NT2/D1 (cell line): ENCODE measurements at places on chromosomes 4 and X.

DNA sequence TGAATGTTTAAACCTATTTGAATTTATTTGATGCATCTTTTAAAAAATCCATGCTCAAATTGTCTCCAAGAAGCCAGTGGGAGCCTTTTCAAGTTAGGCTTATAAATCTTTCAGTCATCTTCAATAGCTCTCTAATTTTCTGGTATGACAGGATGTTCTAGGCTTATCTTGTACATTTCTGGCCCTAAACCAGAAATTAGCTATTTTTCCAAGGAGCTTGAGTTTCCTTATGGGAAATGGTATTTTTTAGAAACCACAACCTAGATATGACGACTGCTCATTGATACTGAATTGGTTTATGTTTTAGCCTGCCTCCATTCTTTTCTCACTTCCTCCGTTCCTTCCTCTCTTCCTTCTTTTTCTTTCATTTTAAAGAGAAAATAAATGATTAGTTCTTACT, 172.3 kb downstream of the SPRY1 start:
- DNase-seq, result no peak

DNA sequence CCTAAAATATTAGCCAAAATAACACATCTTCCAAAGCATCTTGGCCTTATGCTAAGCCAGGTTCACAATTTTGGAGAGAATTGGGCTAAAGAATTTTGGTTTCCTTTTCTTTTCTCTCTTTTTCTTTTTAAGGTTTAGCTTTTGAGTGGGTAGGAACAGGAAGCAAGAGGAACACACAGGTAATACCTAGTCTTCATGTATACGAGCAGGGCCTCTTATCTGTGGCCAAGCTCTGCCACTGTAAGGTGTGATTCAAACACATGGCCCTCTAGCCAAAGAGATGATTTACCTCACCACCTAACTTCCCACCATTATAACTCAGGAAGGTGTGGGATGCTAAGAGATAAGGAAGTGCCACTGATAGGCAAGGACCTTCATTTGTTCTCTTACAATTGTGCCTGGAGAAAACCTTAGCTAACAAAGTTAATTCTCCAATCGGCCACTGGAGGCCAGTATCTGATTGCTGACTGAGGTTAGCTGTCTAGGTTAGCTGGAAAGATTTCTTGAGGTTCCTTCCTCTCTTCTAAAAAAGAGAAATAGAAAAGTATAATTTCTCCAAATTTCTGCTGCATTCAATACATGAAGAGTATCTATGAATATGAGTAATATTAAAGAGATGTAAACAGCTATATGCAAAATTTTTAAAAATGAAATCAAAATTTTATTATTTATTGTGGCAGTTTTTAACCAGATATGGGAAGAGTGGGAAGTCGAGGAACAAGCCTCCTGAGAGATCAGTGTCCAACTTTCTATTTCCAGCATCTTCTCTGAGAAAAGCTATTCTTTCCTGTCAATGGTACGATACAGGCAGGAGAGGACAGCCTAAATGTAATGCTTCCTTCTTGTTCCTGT, 30.1 kb upstream of the BBS7 start:
- DNase-seq, result peak; percentile 36

DNA sequence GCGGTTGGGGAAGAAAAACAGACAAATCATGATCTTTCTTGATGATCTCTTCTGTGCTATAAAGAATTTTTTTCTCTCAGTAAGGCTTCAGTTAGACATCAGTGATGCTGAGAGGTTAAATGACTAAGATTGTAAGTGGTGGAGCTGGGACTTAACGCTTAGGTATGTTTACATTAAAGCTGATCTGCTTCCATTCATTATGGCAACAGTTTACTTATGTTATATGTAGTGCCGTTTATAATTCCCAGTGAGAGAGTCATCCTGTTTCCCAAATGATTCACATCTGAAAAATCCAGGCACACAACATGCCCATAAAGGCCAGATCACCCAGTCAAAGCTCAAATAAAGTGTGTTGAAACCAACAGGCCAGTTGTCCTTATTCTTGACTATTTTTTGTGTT, 50.1 kb downstream of the CENPVL3 start:
- DNase-seq, result no peak

DNA sequence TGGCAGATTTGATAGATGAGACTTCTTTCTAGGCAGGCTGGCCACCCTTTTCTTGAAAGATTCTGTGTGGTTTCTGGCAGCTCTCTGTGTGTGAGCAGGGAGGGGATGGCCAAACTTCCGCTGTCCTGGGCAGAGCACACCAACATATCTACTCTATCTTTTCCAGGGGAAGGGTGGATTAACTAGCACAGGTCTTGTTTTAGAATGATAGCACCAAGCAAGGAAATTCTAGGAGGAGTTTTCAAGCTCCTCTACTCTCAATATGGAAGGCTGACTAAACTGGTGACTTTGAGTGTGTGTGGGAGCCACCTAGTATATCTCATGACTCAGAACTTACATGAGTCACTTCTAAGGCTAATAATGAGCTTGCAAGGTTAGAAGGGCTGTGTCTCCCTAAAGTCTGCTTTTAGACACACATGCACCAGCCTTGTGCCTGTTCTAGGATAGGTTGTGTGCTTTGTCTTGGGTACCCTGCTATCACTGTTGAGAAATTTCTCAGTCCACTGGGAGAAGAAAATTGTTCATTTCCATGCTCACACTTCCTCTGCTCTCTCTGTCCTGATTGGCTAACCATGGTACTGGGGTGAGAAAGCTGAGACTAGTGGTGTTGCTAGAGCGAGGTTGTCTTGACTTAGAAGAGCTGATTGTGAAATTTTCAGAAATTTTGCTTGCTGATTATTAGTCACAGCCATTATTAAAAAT, 72.9 kb downstream of the YIPF6 start:
- DNase-seq, result no peak

DNA sequence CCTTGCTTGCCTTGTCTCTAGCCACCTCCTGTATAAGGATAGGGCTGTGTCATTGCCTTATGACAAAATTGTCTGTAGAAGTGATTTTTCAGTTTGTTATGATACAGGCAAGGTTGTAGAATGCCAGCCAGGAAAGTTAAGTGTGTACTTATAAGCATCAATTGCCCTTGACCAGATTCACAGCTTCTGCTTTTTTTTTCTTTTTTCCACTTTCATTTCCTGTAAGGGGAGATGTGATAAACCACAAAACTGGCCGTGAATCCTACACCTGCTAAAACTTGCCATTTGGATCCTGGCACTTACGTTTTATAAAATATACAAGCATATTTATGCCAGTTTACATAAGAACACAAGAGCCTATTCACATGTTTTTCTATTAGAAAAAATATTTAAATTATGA, 35.0 kb upstream of the BMPR1B start:
- DNase-seq, result no peak

GRCh38 chr4:85798012-85798770, 323.2 kb downstream of the ARHGAP24 start:
- DNase-seq, result no peak

GRCh38 chrX:10660171-10660570, 39.8 kb upstream of the MID1 start:
- DNase-seq, result peak; percentile 70
